ENCODE measurements at places on chromosomes 3 and 15.
A peak's percentile ranks its signal among the peaks of the same experiment; 100 is the strongest.

DNA sequence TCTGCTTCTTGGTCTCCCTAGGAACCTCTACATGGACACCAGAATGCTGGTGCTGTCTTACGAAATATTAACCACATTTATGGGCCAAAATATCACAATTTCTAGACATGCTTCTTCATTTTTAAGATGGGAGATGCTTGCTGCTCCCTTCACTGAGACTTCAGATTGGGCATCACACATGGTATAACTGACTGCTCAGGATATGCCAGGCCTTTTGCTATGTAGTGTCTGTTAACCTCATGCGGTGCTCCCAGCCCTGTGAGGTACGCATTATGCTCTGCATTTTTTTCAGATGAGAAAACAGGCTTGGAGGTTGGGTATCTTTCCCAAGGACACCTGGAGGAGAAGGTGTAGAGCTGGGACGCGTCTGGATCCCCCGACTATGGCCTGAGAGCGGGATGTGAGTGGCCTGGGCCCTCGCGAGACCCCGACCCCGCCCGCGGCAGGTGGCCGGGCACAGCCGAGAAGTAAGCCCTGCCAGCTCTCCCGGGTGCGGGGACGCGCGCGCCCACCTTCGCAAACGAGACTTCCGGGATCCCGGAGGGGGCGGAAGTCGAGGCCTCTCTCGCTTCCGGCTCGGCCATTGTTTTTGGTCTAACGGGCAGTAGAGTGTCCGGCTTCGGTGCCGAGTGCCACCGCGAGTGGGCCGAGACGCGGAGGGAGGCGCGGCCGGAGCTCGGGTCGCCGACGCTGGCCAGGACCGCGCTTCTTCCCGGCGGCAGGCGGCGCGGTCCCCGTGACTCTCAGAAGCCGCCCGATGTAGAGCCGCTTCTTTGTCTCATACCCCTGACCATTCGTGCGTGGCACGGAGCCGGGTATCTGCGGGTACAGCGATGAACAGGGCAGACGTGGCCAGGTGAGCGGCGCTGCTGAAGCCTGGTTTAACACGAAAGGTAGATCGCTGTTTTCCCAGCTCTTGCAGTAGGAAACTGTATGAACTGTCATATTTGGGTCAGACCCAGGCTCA lies at the start of gene ZKSCAN7:
ZKSCAN7 (plus strand) TSS at position 568 of the 967 bp plus-strand sequence. CDS start 1,855 bp downstream, outside the sequence.
- peak; percentile 64 for DNase-seq

GRCh38 chr15:94804613-94805012 lies 573.3 kb downstream of the MCTP2 start:
- no peak for DNase-seq

GRCh38 chr3:58776231-58776630 lies 109.7 kb upstream of the FAM3D start:
- no peak for DNase-seq

- no peak for DNase-seq
Measured at GRCh38 chr3:111874177-111874820, 15.2 kb downstream of the PHLDB2 start.
